ENCODE measurements at places on chromosomes 5 and 9.

- DNase-seq = no peak
Measured at GRCh38 chr5:109863752-109864151, 174.0 kb downstream of the MAN2A1 start.

DNA sequence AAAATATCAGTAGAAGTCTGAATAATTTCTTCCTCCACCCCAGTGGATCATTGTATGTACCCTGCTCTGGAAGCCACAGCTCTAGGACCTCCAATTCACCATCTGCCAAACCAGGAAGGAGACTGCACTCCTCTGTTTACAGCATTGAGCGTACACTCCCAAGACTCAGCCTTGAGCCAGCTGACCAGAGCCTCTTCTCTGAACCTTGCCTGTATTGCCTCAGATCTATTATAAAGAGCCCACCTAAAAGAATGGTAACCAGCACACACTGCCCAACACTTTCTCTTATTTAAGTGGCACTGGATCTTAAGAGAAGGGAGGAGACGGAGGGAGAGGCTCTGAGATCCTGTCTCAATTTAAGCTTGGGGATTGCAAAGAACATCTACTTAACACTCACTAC lies 217.8 kb upstream of the RASEF start:
- DNase-seq = no peak

DNA sequence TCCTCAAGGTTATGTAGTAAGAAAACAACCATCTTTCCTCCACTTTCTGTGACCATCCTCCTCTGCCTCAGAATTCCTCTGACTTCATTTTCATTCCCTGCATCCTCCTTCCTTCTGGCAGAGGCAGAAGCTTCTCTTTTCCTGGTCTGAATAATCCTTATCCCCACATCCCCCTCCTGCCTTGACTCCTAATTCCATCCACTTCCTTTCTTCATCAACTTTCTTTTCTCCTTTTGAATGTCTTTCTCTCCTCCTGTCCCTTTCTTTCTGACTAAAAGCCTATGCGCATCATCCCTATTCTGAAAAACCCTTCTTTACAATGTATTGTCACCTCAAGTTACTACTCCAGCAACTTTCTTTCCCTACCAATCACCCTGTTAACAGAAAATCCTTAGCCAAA lies 79.0 kb downstream of the CDO1 start:
- no peak for DNase-seq

DNA sequence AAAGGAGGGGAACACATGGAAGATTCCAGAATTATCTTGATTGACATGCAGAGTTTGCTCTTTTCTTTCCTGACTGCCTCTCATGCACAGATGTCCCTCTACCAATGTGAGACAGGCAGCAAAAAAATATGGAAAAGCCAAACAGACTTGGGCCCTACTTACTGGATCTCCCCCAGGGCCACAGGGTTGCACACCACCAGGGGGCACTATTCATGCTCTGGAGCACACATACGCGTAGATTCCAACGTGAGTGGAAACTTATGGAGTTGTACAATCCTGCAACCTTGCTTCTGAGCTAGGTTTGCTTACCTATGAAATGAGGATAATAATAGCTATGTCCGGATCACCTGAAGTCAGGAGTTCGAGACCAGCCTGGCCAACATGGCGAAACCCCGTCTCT lies 319.5 kb downstream of the ARHGEF28 start:
- peak; percentile 9 for DNase-seq

GRCh38 chr5:72499090-72499489 lies 8.1 kb downstream of the ZNF366 start:
- DNase-seq = no peak

DNA sequence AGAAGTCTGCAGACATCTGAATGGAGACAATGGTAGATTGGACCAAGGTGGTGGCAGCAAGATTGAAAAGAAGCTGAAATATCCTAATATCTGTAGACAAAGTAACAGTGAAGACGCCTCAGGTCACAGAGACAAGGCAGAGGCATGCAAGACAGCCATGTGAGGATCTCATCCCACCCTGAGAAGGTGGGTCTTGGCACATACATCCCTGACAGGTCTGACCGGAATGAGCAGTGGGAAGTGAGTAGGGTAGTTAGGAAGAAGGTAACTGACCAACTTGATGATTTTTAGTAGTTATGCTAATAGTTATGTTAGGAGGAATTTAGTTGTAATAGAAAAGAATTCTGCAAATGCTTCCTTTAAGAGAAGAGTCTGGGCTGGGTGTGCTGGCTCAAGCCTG lies 229.6 kb downstream of the NDUFS4 start:
- DNase-seq = no peak

- DNase-seq = no peak
Measured at GRCh38 chr5:55758231-55758630, 20.4 kb downstream of the DDX4 start.

GRCh38 chr9:9942764-9943424 lies 669.9 kb downstream of the PTPRD start:
- DNase-seq = peak; percentile 44

DNA sequence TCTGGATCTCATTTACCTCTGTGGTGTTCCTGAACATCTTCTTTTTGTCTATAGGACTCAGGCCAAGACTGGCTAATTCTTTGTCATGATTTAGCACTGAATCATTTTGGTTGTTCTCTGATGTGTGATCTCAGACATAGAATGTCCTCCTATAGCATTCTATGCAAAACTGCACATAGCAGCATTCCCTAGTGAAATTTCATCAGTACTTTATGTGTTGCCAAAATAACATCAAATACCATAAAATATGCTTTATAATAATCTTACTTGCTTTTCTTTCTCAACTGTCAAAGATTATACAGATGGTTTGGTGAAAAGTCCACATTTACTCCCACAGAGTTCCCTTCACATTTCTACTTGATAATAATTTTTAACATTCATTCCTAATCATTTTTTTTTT lies 115.7 kb upstream of the MPDZ start:
- no peak for DNase-seq

GRCh38 chr9:71587576-71588362 lies 180.5 kb downstream of the CEMIP2 start:
- no peak for DNase-seq

DNA sequence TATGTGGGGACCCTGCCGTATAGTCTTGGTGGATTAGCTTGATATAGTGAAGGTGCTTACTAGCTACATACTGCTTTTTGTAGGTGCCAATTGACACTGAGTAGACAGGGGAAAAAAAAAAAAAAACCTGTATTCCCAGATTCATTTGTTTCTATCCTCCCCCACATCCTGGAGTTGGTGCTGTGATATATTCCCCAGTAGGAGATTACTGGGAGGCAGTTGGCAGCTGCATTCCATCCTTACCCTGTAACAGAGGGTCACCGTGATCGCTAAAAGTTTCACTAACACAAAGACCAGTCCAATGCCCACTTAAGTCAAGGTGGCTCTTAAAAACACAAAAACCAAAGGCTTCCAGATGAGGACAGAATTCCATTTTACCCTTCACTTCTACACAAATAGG lies 27.4 kb upstream of the TOMM5 start:
- no peak for DNase-seq

- DNase-seq = no peak
Measured at GRCh38 chr5:56501781-56502557, 268.8 kb upstream of the ANKRD55 start.

DNA sequence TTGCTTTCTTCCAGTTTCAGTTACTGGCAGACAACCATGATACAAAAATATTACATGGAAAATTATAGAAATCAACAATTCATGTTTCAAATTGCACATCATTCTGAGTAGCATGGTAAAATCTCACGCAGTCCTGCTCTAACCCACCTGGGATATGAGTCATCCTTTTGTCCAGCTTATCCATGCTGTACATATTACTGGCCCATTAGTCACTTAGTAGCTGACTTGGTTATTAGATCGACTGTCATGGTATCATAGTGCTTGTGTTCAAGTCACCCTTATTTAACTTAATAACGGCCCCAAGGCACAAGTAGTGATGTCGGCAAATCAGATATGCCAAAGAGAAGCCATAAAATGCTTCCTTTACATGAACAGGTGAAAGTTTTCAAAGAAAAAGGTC lies 41.2 kb downstream of the NADK2 start:
- DNase-seq = no peak

DNA sequence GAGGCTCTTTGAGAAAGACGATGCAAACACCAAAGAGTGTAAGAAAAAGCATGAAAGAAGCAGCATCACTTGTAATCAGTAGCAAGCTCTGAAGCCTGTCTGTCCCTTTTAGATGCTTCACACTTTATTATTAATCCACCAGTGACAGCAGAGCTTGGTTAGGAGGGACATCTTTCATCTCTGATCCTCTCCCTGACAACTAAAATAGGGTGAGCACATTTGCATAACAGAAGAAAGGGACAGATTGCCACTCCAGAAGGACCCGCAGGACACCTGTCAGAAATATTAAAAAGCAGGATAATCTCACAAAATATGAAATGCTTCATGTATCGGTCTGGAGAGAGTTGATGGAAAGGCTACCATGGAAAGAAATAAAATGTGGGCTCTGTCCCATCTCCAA lies 71.4 kb upstream of the MAP1B start:
- no peak for DNase-seq

GRCh38 chr5:143008809-143009521 lies 238.8 kb downstream of the ARHGAP26 start:
- DNase-seq = peak; percentile 45

GRCh38 chr5:172003746-172004145 lies 2.7 kb downstream of the FBXW11 start:
- DNase-seq = no peak

GRCh38 chr5:175478008-175478383 lies 364 bp upstream of the SFXN1 start:
- DNase-seq = no peak

DNA sequence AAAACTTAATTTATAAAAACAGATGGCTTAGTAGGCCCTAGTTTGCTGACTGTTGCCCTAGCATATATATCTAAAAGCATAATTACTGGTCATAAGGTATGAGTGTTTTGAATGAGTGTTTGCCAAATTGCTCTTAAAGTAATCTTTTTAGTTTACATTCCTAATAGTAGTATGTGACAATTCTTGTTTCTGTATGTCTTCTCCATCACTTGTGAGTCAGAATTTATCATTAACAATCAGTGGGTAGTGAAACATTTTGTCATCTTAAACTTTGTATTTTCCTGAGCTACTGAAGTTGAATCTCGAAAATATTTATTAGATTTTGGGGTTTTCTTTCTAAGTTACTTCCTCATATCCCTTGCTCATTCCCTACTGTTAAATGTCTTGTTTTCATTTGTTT lies 49.6 kb downstream of the APC start:
- no peak for DNase-seq

DNA sequence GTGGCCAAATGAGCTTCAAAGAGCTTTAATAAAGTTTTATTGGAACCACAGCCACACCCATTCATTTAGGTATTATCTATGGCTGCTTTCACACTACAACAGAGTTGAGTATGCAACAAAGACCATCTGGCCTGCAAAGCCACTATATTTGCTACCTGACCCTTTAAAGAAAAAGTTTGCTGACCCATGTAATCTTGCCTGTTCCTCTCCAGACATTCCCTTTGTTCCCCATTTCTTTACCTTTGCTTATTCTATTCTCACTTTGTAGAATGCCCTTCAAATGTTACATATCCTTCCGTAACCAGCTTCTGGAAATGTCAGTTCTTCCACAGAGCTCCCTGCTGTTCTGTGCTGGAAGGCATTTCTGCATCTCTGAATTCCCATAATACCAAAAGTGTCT lies 320.2 kb downstream of the TLE1 start:
- no peak for DNase-seq

- no peak for DNase-seq
Measured at GRCh38 chr5:29796013-29796412, 1397.5 kb upstream of the CDH6 start.

- no peak for DNase-seq
Measured at GRCh38 chr9:33202552-33203201, 35.5 kb upstream of the B4GALT1 start.

DNA sequence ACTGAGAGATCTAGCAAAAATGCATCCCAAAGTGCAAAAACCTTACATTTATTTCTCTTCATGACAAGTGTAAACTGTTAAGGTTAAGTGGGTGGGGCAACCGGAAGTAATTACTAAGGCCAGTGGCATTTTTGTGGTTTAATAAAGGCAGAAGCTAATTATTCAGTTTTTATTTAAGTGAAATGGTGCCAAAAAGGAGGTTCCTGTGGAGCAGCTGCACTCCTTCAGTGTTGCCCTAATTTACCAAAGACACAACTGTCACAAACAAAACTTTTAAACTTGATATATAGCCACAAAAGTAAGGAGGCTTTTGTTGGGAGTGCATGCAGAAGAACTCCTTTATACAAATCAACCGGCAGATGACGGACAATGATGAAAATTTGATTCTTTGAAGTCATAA lies 81.6 kb downstream of the NDUFS4 start:
- DNase-seq = no peak

- no peak for DNase-seq
Measured at GRCh38 chr5:154176181-154176580, 14.4 kb upstream of the GALNT10 start.

- no peak for DNase-seq
Measured at GRCh38 chr5:40385544-40385943, 294.2 kb upstream of the PTGER4 start.

DNA sequence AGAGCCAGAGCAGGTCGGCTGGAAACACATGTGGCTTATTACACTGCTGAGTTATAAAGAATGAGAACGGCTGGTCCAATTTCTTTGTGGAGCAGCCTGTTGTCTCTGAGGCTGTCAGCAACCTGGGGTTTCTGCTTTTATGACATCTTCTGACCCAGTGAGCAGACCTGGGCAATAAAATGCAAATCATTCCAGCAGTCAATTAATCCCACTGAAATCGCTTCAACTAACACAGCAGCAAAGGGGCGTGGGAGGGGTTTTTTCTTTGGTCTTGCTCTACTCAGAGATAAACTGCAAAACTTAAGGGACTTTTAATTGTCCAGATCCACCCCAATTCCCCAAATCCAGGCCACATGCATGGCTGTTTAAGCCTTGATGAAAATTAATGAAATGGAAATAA lies 215.7 kb downstream of the SLIT3 start:
- DNase-seq = no peak

- peak; percentile 15 for DNase-seq
Measured at GRCh38 chr9:109181284-109181683, 14.2 kb upstream of the FRRS1L start.

DNA sequence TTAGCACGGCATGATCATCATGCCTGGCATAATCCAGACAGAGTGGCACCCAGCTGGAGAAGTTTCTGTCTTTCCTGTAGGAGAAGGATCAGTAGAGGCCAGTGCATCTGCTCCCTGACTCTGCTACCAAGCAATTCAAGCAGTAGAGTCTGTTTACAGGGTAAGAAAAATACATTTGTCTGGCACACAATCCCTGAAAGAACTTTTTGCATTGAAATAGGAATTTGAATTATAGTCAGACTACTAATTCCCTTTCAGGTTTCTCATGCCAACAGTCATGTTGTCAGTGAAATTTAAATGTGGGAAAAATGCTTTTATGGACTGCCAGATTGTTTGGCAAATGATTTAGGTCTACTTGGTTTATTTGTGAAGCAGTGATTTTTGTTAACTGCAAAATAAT lies 125.6 kb downstream of the RAB3C start:
- no peak for DNase-seq

GRCh38 chr9:110626101-110626829 lies 42.3 kb upstream of the MUSK start:
- no peak for DNase-seq

GRCh38 chr5:58983526-58984452 lies 400.9 kb downstream of the RAB3C start:
- DNase-seq = no peak

Data from stimulated activated CD4-positive, alpha-beta T cell treated with anti-CD3 and anti-CD28 coated beads, Interleukin-2, amount 100 ng/mL, for 48 hours (primary cell).